ENCODE measurements at places on chromosomes 5 and 9.

DNA sequence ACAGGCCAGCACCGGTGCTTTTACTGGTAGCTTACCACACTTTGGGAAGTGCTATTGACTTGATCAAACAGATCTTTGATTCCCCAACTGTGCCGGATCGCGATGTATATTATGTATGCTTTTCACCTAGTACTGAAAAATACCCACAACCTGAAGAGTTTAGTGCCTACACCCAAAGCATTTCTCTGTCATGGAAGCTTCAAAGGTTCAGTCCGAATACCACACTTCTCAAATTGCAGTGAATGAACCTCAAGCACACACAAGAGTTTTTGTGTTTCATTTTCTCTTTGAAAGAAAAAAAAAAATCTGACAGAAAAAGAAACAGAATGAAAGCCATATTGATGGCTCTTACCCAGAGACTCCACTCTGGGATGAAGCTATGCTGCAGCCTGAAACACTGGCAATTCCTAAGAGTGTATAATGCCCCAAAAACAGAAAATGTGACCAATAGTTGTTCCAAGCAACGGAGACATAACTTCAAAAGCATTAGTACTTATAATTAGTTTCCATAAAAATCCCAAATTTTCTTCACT, 100.9 kb downstream of the EBF1 start:
- no peak for DNase-seq

DNA sequence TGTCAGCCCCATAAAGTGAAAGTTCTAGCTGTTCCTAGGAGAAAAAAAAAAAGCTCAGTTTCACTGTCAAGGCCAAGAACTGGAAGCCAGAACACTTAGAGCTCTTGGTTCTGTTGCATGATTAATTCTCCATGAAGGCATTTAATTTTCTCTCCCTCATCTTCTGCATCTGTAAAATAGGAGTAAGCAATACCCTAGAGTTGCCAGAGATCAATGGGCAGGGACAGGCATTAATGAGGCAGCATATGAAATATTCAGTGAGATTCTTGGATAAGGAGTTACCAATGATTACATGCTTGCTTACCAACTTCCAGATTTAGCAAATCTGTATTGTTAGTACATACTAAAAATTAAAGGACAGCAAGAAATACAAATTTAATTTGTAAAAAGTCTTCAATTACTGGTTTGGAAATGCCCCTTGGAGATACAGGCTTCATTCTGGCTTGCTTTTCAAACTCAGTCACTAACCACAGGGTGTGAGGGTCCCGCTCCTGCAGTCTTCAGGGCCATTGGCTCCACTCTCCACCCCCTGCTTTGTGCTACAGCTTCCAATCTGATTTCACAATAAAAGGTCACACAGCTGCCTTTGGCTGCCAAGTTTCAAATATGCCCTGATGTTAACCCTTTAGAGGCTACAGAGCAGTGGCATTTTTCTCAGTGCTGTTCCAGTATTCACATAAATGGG, 624.6 kb downstream of the BNC2 start:
- DNase-seq = no peak

GRCh38 chr9:5799314-5799713, 33.6 kb downstream of the ERMP1 start:
- DNase-seq = no peak

DNA sequence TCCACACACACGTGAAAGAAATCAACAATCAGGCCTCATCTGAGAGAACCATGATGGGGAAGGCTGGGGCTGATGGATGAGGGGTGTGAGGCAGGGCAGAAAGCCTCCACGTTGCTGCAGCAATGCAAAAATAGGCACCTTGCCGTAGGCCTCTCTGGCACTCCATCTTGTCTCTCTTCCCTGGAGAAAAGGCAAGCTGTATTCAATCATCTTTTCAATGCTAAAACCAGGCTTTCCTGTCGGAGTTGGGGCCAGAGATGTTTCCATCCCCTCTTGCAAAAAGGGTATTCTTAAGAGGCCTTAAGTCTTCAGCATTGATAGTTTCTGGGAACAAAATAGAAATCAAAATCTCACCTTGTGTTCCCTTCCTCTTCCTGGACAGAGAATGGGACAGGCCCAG, 80.9 kb downstream of the THBS4 start:
- no peak for DNase-seq

DNA sequence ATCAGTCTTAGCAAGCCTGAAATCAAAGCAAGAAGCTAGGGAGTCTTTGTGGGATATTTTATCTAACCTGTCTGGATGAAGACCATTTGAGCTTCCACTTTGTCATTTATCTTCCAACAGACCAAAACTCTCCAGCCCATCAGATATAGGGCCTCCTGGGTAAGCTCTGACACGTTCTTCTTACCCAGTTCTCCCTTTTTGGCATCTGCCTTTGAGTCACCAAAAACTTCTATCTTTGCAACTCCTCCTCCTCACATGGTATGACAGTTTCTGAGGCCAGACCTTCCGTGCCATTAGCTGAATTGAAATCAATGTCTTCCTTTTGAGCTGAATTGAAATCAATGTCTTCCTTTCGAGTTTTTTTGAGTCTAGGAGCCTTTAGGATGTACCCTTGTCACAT, 156.6 kb upstream of the SPRY4 start:
- no peak for DNase-seq

DNA sequence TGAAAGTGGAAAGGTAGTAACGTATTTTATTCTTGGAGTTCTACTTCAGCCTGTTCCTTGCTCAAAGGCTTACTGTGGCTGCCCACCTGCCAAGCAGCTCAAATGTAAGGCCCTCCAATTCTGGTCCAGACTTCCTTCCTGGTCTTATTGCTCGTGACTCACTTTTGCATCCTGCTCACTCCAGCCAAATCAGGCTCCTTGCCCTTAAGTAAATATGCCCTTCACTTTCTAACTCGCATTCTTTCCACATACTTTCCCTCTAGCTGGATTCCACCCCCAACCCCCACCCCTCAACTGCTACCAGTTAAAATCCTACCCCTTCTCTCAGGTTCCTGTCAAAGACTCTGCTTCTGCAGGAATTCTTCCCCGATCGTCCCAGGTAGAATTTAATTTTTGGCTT, 96.6 kb downstream of the GALNT10 start:
- DNase-seq = no peak

GRCh38 chr5:137287569-137287968, 211.6 kb downstream of the SPOCK1 start:
- no peak for DNase-seq

DNA sequence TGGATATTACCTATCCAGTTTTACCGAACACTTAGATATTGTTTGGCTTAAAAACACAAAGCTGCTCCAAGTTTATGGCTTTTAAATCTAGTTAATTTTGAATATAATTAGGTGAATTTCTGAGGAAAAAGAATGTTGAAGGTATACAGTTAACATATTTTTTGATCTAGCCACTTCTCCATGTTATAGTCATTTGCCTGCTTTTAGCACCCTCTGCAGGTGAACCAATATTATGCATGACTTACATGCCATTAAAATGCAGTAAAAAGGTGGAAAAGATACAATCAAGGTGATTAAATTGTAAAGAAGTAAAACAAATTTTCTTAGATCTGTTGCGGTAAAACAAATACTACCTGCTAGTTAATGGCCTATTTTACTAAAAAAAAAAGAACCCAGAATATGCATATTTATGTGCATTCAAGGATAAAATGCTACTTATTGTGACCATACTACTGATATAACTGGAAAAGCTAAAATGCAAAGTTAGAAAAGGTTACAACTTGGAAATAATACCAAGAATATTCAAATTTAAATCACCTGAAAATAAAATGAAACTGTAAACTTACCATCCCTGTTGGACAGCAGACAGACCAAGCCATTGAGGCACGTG, 132.1 kb downstream of the AP3B1 start:
- DNase-seq = no peak

GRCh38 chr5:141560725-141561483, 57.9 kb downstream of the DIAPH1 start:
- DNase-seq = no peak

DNA sequence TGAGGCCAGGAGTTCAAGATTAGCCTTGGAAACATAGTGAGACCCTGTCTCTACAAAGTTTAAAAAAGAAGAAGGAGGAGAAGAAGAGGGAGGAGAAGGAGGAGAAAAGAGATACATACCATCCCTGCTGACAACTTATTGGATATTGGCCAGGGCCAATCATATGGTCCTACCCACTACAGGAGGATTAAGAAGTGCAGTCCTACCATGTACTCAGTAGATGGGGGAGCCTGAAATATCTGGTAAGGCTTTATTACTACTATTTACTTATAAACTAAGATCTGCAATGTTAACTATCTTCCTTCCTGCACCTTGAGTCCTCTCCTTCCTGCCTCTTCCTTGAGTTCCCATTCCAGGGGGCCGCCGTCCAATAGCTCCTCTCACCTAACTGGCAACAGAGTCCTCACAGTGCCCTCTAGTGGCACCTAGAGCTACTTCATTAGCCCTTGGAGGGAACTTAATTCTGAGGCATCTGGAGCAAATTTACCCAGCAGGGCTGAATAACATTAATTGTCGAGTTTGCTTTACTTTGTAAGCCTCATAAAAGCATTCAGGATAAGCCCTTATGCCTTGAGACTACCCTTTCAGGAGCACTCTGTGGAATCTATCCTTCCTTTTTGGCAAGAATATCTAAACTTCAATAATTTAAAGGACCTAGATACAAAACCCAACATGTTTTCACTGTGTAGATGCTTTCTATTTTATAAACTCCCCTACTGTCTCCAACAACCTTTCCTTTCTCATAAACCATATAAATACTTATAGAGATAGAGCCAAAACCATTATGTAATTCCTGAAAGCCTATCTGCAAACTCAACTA, 39.1 kb upstream of the RANBP6 start:
- DNase-seq = no peak

GRCh38 chr9:119853126-119853525, 483.9 kb upstream of the BRINP1 start:
- no peak for DNase-seq

- no peak for DNase-seq
Measured at GRCh38 chr9:126902210-126902609, 12.4 kb upstream of the RALGPS1 start.

GRCh38 chr9:14222149-14222835, 91.6 kb downstream of the NFIB start:
- no peak for DNase-seq

DNA sequence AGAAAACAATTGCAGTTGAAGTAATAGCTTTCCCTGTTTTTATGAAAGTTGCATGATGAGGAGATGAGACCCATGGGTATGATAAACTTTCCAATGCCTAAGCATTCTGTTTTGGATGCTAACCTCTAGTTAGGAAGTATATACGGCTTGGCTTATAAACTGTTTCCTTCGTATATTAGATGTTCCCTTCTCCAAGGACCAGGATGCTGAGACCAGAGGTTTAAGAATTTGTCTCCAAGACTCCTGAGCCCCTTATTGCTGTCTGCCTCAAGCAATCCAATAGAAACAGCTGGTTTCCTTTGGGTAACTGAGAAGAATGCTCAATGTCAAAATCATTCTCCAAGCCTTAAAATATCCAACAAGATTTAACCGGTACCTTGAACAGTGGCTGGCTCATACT, 12.2 kb upstream of the TNC start:
- no peak for DNase-seq

DNA sequence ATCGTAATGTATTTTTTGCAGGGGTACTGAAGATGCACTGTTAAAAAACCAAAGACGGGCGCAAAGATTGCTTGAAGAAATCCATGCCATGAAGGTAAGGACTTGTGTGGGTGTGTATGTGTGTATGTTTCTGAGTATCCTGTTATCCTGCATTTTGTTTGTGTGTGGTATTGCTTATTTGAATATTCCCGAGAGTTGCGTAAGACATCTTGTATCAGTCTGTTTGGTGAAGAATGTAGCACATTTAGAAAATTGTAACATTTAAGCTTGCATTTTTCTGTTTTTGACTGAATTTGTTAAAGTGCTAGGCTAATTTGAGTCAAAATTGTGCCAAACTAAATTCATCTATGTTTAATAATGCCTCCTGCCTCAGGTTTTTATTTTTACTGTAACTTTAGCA, 13.5 kb downstream of the SRFBP1 start:
- DNase-seq = no peak

DNA sequence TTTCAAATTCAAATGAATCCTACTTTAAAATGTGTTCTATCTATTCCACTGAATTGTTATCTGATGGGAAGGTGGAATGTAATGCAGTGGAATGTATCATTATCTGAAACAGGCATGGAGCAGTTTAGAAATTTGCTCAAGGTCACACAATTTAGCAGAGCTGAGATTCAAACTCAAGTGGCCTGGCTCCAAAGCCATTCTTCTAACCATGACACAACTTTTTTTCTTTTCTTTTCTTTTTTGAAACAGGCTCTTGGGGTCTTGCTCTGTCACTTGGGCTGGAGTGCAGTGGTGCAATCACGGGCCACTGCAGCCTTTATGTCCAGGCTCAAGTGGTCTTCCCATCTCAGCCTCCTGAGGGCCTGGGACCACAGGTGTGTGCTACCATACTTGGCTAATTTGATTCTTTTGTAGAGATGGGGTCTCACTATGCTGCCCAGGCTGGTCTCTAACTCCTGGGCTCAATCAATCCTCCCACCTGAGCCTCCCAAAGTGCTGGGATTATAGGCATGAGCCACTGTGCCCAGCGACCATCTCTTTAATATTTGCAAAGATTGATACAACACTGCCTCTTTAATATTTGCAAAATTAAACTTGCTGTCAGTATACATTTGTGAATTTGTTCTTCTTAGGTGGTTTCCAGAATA, 50.0 kb downstream of the CAST start:
- no peak for DNase-seq

DNA sequence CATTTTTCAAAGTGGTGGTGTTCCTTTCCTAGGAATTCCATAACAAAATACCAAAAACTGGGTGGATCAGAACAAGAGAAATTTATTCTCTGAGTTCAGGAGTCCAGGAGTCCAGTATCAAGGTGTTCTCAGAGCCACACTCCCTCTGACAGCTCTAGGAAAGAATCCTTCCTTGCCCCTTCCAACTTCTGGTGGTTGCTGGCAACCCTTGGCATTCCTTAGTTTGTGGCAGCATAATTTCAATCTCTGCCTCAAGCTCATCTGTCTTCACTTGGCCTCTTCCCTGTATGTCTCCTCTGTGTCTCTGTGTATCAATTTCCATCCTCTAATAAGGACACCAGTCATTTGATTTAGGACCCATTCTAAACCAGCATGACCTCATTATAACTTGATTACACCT, 243.7 kb downstream of the MPDZ start:
- DNase-seq = no peak

GRCh38 chr5:107415762-107416161, 255.0 kb downstream of the EFNA5 start:
- no peak for DNase-seq

- DNase-seq = no peak
Measured at GRCh38 chr9:112866662-112867274, 23.9 kb downstream of the SLC46A2 start.

- DNase-seq = no peak
Measured at GRCh38 chr9:83794051-83794450, 23.5 kb downstream of the GKAP1 start.

GRCh38 chr5:83387041-83387440, 84.5 kb upstream of the VCAN start:
- no peak for DNase-seq

GRCh38 chr9:77085416-77085815, 66.0 kb downstream of the FOXB2 start:
- DNase-seq = no peak

DNA sequence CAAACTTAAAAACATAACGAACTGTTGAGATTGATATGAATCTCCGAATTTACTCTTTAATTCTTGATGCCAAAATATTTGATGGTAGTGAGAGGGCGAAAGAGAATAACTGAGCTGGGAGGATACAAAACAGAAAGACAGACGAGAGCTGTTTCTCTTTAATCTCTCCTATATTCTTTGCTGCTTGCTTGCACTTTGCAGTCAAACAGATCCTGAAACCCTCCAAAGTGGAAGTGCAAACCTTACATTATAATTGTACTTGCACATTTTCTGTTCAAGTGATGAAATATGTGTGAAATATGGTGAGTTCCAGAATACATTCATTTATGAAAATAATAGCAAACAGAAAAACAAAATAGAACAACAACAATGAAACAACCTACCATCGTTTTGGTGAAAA, 63.8 kb downstream of the PAM start:
- no peak for DNase-seq
